Central memory CD8-positive, alpha-beta T cell (primary cell): ENCODE measurements at places on chromosomes 16 and 17.

DNA sequence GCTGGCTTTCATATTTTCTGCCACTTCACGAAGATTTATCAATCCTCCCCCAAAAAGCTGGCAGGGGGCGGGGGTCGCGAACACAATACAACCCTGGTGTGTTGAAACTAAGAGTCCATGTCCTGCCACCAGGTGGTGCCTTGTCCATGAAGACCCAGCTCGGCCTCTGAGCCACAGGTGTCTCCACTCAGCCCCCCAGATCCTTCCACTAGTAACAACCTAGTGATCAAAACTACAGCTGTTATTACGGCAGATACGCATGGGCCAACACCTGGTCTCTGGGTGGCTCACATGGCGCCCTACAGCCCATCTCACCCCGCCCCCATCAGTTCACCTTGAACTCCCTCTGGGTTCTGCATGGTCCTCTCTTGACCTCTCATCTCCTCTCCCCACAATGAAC, 27.7 kb downstream of the USP7 start:
- peak overlapping the region; percentile 90 for H3K27ac ChIP-seq
- DNase-seq = no peak
- peaks cover 82% of the 10 kb centered on the region for H3K4me1 ChIP-seq
- peaks cover 17% of the 10 kb centered on the region for H3K36me3 ChIP-seq
- H3K4me3 ChIP-seq = peak overlapping the region; percentile 24
- H3K27me3 ChIP-seq = no peaks in the 10 kb centered on the region

- H3K27ac ChIP-seq = no peak overlapping the region
- no peaks in the 10 kb centered on the region for H3K27me3 ChIP-seq
- no peak for DNase-seq
- H3K4me1 ChIP-seq = no peaks in the 10 kb centered on the region
- H3K36me3 ChIP-seq = no peaks in the 10 kb centered on the region
These were observed 79.2 kb downstream of the TOX3 start for GRCh38 chr16:52467753-52468152.

DNA sequence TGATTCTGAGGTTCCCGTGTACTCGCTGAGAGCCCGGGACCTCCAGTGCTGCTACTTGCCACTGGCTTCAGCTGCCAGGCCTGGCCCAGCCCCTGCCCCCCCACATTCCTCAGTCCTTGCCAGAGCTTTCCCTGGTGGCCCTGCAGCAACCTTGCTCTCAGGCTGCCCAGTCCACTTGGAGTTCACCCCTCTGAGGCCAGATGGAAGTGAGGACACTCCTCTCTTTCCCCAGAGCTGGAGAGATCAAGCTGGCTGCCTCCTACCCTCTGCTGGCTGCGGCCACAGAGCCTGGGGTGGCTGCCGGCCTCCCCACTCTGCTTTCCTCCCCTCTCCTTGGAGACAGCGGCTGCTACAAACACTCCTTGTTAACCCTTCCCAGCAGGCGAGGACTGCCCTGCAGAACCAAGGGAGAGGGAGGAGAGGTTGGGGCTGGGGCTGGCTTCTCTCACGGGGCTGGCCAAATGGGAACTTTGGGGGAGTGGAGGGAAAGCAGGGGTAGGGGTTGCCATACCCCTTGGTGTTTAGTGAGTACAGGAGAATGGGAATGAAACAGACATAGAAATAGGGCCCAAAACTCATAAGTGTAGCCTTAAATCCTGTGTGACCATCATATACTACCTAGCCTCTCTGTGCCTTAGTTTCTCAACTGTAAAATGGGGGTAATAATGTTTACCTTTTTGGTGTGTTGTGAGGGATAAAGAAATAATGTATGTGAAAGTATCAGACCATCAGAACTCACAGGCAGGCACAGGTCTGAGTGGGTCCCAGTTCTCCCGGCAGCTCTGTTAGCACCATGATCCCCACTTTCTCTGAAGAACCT, at the start of gene GAS2L2:
Gene GAS2L2 (minus strand): TSS at position 295 of the 820 bp plus-strand sequence. CDS start 389 bp downstream, outside the sequence.
- H3K4me3 ChIP-seq = no peak within 1 kb of the TSS
- H3K27ac ChIP-seq = no peak within 1 kb of the TSS
- peaks cover 54% of the 10 kb centered on the region for H3K27me3 ChIP-seq
- DNase-seq = no peak
- peaks cover 16% of the 10 kb centered on the region for H3K4me1 ChIP-seq

- H3K27ac ChIP-seq = no peak overlapping the region
- H3K27me3 ChIP-seq = no peaks in the 10 kb centered on the region
- peaks cover 21% of the 10 kb centered on the region for H3K4me1 ChIP-seq
- H3K36me3 ChIP-seq = no peaks in the 10 kb centered on the region
- no peak for DNase-seq
These were observed 16.3 kb downstream of the USP31 start for GRCh38 chr16:23132775-23133463.

GRCh38 chr17:76527430-76528111, 9.9 kb downstream of the CYGB start:
- H3K36me3 ChIP-seq = peaks cover 2% of the 10 kb centered on the region
- peak overlapping the region; percentile 2 for H3K4me3 ChIP-seq
- DNase-seq = no peak
- no peaks in the 10 kb centered on the region for H3K27me3 ChIP-seq
- H3K27ac ChIP-seq = peak overlapping the region; percentile 49

DNA sequence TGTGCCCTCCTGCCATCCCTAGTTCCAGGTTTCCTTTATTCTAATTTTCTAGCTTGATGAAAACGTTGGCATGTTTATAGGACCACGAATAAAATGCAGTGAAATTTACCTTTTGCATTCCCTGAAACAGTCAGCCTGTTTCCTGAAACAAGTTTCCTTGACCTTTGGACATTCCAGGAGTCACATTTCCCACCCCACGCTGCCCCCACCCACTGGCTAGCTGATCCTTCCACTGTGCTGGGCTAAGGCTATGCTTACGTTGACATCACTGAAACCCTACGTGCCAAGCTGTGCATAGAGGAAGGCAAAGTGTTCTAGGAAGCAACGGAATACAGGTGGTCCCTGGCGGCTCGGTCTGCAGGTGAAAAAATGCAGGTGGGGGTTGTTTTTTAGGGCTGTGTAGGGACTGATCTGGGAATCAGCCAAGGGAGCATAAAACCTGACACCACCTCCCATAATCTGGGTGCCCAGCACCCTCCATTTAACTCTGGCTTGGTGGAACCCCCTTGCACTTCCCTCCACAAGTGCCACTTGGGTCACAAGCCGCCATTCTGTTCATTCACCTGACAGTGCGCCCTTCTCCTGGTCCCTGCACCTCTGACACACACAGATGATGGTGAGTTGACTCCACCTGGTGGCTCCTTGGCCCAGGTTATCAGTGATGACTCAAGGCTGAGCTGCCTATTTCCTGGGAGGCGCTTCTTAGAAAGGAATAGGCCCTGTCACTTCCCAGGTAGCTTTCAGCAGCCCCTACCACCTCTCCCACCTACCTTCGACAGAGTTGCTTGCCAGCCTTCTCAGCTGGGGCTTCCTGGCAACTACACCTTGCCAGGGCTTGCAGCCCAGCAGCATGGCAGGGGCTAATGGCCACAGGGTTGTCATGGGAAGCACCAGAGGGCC, 83.7 kb downstream of the N4BP1 start:
- H3K4me3 ChIP-seq = no peak overlapping the region
- DNase-seq = no peak
- H3K27ac ChIP-seq = no peak overlapping the region
- peaks cover 17% of the 10 kb centered on the region for H3K4me1 ChIP-seq

DNA sequence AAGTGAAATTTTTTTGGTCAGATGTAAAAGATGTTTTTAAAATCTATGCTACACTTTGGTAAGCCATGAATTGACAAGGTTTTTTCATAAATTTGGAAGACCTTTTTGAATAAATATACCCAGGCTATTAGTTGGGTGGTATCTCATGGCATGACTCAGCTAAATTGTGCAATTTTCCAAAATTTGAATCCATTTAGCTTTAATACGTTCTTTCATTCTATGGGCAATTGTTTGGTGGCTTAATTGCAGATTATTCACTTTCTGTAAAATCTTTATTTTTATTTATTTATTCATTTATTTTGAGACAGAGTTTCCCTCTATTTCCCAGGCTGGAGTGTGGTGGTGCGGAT, 82.8 kb upstream of the TNRC6A start:
- no peaks in the 10 kb centered on the region for H3K4me1 ChIP-seq
- DNase-seq = no peak
- H3K4me3 ChIP-seq = no peak overlapping the region

DNA sequence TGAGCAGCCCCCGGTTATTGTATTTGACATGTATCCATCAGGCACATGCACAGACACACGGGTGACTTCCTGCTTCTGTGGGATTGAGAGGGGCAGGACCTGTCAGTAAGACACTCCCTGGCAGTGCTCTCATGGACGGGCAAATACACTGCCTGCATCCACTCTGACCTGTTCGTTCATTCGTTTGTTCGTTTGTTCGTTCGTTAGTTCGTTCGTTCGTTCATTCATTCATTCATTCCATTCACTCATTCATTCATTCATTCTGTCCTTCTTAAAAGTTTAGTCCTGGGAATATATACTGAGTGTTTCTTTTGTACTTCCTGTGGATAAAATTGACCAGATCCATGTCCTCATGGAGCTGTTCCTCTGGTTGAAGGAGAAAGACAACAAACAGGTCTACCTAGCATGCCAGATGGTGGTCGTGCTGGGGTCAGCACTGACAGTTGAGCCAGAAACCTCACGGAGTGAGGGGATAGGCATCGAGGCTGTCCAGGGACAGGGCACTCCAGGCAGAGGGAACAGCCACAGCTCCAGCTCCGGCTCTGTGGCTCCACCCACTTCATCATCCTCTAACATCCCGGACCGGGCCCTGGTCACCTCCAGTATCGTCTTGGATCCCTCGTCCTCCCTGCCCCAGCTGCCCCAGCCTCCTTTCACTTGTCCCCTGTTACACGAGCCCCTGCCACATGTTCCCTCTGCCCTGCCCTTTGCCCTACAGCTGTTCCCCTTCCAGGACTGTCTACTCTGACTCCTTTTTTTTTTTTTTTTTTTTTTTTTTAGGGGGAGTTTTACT, 336.1 kb downstream of the CPPED1 start:
- H3K4me1 ChIP-seq = no peaks in the 10 kb centered on the region
- no peaks in the 10 kb centered on the region for H3K36me3 ChIP-seq
- no peak overlapping the region for H3K27ac ChIP-seq
- H3K4me3 ChIP-seq = no peak overlapping the region
- H3K27me3 ChIP-seq = no peaks in the 10 kb centered on the region

DNA sequence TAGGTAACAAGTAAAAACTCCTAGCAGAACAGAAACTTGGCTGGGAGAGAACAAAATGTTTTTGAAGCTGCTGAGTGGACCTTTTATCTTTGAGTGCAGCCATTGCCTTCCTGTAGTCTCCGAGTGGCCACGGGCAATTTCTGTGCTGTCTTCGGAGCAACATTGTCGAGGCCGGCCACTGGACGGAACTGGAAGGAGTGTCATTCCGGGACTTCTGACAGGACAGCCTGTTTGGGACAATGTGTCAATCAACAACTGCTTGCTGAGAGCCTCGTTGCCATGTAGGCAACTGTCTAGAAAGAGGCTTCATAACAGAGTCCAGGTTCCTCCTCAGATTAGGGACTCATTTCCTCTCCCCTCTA, 96.2 kb upstream of the CDYL2 start:
- no peak overlapping the region for H3K27ac ChIP-seq
- H3K36me3 ChIP-seq = peaks cover 1% of the 10 kb centered on the region
- H3K27me3 ChIP-seq = peaks cover 21% of the 10 kb centered on the region
- DNase-seq = no peak
- no peaks in the 10 kb centered on the region for H3K4me1 ChIP-seq
- no peak overlapping the region for H3K4me3 ChIP-seq

DNA sequence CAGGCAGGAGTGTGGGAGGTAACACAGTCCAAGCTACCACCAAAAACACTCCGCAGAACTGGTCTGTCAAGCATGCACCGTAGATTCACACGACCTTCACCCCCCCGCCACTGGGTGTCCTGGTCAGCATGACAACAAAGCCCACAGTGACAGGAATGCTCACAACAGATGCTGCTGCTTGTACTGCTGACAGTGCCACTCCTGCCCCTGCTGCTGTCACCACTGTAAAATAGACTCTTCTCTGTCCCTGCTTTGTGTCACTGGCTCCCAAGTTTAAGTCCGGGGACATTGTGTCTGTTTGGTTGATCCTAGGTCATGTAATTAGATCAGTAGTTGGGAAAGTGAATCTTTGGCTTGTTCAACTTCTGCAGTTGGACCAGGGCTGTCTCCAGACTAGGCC, 7.0 kb upstream of the ODF4 start:
- DNase-seq = no peak
- no peak overlapping the region for H3K27ac ChIP-seq
- H3K4me3 ChIP-seq = no peak overlapping the region
- H3K27me3 ChIP-seq = peaks cover 44% of the 10 kb centered on the region
- H3K4me1 ChIP-seq = no peaks in the 10 kb centered on the region
- H3K36me3 ChIP-seq = peaks cover 4% of the 10 kb centered on the region

- peaks cover 1% of the 10 kb centered on the region for H3K36me3 ChIP-seq
- H3K4me3 ChIP-seq = no peak overlapping the region
- no peak overlapping the region for H3K27ac ChIP-seq
- no peaks in the 10 kb centered on the region for H3K27me3 ChIP-seq
These were observed 7.4 kb upstream of the DPEP1 start for GRCh38 chr16:89606006-89606405.

- H3K27me3 ChIP-seq = peaks cover 66% of the 10 kb centered on the region
- H3K36me3 ChIP-seq = no peaks in the 10 kb centered on the region
- no peak for DNase-seq
- no peak overlapping the region for H3K4me3 ChIP-seq
- no peaks in the 10 kb centered on the region for H3K4me1 ChIP-seq
These were observed 10.2 kb downstream of the HOXB1 start for GRCh38 chr17:48520631-48521079.

DNA sequence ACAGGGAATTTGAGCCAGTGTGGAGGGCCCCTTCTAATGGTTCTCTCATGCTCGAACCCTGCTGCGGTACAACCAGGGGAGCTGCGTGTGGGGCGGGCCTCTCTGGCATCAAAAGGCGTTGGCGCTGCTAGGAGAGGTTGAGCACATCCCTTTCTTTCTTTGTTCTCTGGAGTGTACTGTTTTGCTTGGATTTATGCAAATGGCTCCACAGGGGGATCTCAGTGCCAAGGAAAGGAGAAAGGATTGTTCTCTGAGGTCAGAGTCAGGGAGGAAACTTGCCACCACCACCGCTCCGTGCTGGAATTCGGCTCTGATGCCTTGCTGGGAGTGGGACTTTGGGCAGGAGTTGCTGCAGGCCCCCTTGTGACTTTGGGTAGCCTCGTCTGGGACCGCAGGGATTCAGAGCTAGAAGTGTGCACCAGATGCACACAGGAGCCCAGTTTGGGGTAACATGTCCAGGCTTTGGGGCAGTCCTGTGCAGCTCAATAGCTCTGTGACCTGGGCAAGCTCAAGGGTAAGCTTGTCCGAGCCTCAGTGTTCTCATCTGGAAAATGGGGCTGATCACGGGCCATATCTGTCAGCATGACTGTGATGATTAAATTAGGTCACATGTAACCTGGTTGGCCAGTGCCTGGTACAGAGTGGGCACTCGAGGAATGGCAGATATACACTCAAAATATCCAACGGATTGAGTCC, 353.0 kb upstream of the EEF2KMT start:
- no peak for DNase-seq
- no peak overlapping the region for H3K4me3 ChIP-seq
- H3K27me3 ChIP-seq = peaks cover 9% of the 10 kb centered on the region
- H3K4me1 ChIP-seq = no peaks in the 10 kb centered on the region
- no peak overlapping the region for H3K27ac ChIP-seq

- H3K4me3 ChIP-seq = no peak overlapping the region
- no peak for DNase-seq
- peaks cover 46% of the 10 kb centered on the region for H3K4me1 ChIP-seq
These were observed 60.4 kb downstream of the STH start for GRCh38 chr17:46059486-46059885.

- H3K4me1 ChIP-seq = no peaks in the 10 kb centered on the region
- H3K36me3 ChIP-seq = peaks cover 2% of the 10 kb centered on the region
- no peak overlapping the region for H3K4me3 ChIP-seq
- H3K27ac ChIP-seq = no peak overlapping the region
- no peaks in the 10 kb centered on the region for H3K27me3 ChIP-seq
- no peak for DNase-seq
These were observed 219.1 kb downstream of the IRX3 start for GRCh38 chr16:54067322-54068065.
